Effector CD4-positive, alpha-beta T cell (primary cell): ENCODE measurements at places on chromosomes 11 and 22.

- no peak for DNase-seq
Measured at GRCh38 chr11:12128301-12128751, 17.9 kb downstream of the MICAL2 start.

DNA sequence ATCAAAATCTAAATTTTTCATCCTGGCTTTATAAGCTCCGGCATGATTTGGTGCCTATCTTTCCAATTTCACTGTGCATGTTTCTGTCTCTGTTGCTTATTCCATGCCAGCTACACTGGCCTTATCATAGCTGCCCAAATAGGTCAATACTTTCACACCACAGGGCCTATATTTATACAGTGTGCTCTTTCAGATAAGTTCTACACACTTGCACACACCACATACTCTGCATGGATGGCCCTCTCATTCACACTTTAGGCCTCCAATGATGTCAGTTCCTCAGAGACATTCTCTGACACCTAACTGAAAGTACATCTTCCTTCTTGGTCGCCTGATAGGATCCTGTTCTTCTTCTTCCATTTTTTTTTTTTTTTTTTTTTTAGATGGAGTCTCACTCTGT lies 7.0 kb downstream of the ALG8 start:
- no peak for DNase-seq

- DNase-seq = no peak
Measured at GRCh38 chr11:1352696-1353382, 36.9 kb upstream of the BRSK2 start.

DNA sequence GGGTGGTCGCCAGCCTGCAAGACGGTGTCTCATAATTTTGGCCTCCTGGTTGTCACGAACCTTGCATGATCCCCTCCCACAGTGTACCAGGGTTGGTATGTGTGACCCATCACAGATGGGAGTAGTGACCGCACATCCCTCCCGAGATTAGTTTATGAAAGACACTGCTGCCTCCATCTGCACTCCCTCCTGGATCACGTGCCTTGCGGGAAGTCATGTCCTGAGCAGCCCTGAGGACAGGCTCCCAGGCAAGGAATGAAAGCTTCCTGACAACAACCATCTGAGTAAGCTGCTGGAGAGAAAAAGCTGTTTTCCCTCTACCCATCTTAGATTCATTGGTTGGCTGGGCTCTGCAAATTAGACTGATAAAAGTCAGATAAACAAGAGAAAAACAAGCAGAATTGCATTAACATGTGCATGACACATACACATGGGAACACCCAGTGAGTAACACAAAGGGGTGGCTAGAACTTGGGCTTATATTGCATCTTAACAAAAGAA lies 14.4 kb upstream of the PAMR1 start:
- DNase-seq = no peak

GRCh38 chr11:128749974-128750373 lies 56.1 kb downstream of the FLI1 start:
- DNase-seq = no peak

DNA sequence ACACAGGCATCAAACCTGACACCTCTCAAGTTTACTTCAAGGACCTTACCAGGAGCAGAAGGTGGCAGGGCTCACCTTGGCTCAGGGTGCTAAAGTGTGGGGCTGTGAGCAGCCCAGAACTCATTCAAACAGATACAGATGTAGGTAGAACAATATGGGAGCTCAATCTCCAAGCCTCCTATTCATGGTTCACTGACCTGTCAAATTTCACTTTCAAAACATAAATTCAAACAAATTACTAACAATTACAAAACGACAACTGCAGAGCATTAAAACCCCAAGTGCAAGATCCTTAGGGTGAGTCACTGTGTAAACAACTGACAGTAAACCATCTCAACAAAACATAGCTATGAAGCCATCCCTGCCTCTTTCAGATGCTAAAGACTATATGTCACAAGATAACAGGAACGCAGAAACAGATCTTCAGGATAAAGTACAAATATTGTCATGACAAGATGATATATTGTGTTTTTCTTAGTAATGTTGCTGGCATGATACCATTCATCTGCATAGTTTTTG lies 303.5 kb upstream of the ANO3 start:
- no peak for DNase-seq
